Esophagus squamous epithelium (tissue), 5 donors: ENCODE measurements at places on chromosomes 11 and 22.

GRCh38 chr11:44562845-44563460 lies 2.5 kb upstream of the CD82 start:
- no peak for DNase-seq

DNA sequence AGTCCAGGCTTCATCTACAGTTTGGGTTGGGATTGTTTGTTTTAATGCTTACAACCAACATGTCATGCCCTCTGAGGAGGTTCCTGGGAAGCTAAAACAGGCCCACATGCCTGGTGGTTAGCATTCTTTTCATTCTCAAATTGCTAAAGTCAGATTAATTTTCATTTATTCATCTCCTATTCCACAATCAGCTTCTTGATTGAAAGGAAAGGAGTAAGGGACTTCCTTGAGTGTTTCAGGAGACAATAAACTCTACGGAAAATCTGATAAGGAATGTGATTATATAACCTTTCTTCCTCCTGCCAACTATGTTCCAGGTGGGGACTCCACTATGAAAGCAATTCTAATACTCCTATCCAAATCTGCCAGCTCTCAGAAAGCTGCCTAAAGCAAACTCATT lies 30.8 kb downstream of the MRTFA start:
- no peak for DNase-seq

- peak; percentile 70 for DNase-seq
These were observed 4.0 kb upstream of the FTH1 start for GRCh38 chr11:61971248-61972111.

- DNase-seq: peak; percentile 43
These were observed 2.1 kb downstream of the TOB2 start for GRCh38 chr22:41444360-41445128.

DNA sequence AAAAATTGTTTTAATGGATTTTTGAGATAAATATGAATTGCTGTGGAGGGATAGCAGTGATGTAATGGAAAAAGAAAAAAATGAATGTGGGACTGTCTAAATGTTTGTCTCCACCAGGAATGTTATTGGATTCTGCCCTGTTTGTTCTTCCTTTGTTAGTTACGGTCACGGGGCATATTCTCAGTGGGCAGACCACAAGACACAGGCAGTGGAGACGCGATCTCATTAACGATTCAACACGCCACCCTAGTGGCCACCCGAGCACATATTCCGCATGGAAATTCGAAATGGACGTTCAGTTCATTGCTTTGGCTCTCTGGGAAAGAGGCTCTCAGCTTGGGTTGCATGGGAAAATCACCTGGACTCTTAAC lies 151.8 kb upstream of the TTC12 start:
- DNase-seq: no peak

DNA sequence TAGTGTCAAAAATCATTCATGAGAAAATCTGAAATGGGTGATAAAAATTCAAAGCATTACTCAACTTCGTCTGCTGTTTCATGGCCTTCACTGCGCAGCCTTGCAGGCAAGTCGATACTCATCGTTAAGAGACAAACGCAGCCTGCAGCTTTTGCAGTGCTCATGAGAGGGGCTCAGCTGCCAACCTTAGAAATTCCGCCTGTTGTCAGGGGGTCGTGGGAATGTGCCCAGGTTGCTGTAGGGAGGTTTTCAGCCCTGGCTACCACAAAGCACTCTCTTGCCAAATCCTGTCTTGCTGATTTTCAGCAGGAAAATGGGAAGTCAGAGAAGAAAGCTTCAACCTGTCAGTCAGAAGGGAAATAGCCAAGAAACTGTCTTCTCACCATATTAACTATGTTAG lies 25.4 kb upstream of the GRAMD1B start:
- DNase-seq: no peak
